ENCODE measurements at places on chromosomes 5 and 9.

DNA sequence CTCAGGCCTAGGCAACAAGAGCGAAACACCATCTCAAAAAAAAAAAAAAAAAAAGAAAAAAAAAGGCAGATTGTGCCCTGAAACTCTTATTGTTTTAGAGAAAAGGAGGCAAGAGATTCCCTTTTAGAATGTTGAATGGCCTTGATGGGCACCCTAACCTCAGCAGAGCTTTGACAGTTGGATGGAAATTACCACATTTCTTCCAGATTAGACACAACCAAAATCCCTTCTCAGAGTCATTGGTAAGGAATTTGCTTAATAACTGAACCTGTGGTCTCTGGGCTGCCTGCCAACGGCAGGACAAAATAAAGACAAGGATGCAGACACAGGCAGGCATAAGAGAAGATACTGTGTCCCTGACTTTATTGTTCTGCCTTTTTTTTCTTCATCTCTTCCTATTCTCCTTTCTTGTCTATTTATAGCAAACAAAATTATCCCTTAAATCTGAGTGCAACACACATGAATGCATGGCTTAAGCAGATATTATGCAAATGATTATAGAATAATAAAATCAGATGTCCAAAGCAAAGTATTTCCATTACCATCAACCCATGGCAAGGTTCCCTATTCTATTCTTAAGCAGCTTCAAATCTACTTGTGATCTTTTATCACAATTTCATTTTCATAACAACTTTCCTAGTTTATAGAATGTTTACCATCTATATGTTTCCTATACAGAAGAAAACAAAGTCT is 37.3 kb upstream of the TRIO start:
- DNase-seq, result no peak

DNA sequence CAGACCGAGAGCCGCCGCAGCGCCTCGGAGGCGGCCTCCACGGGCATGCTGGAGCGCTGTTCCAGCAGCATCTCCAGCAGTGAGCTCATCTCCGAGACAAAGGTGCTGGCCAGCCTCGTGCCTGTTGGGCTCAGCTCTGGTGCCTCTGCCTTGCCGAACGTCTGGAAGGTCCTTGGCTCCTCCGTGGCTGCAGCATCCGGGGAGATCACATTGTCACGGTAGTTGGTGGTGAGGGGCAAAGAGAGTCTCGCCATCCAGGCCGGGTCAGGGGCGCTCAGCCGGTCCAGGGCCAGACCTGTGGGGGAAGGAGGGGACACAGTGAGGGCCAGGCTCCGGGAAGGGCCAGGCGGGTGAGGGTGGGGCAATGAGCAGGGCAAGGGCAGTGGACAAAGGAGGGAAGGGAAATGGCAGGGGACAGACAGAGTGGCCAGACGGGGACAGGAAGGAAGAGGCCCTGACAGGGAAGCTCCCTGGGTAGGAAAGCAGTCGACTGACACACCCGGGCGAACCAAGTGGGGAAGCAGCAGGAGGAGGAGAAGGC is 12.4 kb downstream of the PCDH12 start:
- DNase-seq, result no peak

DNA sequence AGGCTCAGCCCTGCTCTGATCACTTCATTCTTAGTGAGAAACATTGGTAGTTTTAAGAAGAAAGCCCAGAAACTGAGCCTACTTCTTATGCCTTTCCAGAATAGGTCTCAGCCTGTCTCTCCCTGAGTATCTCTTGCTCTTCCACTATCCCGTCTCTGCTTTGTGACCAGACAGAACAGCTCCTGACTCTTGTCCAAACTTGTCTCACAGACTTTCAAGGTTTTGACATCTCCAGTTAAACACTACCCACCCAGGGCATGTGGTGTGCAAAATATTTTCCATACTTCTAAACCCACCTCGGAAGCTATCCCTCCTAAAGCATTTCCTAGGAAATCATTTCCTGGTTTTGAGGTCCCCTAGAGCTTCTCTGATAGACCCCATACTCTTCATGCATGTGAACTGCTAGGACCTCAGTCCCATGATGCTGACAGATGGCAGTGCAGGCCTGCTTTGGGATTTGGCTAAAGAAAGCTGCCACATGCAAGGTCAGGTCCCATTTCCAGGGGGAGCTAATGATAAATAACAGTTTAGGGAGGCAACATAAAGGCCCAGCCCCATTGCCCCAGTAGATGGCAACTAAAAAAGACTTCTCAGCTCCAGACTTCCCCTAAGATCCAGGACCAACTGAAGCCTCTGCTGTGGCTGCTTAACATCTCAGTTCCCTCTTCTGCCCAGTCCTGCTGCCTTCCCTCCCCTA is 211.5 kb downstream of the MED10 start:
- DNase-seq, result no peak

DNA sequence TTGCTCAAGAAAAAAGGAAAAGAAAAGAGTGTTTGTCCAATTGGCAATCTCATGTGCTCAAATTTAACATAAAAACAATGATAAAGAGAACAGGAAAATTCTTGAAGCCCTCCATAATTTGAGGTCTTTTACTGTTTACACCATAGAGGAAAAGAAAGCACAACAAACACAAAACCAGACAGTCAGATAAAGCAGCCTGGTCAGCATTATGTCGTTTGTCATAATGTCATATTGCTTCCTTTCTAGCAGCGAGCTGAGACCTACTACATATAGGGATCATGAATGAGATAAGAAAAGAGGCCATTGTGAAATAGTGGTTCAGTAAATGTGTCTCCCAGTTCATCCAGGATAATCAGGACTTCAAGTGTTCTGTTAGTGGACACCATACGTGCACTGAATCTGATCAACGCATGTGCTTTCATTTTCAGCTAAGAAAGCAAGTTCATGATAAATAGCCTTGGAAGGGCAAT is 64.7 kb upstream of the SELENOP start:
- no peak for DNase-seq

DNA sequence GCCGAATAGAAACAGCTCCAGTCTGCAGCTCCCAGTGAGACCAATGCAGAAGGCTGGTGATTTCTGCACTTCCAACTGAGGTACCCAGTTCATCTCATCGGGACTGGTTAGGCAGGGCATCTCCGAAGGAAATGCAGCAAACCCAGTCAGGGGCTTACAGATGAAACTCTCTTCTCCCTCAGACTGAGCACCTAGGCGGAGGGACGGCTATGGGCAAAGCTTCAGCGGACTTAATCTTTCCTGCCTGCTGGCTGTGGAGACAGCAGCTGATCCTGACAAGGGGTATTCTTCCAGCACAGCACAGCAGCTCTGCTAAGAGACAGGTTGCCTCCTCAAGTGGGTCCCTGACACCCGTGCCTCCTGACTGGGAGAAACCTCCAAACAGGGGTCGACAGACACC is 330.9 kb downstream of the DNAH5 start:
- no peak for DNase-seq

Measured in HEK293T (cell line).